Activated T-cell treated with anti-CD3 and anti-CD28 coated beads, Interleukin-2, amount 50 U/mL, for 72 hours (primary cell): ENCODE measurements at places on chromosomes 2 and 18.

- peak; percentile 19 for DNase-seq
These were observed 2.1 kb downstream of the NABP1 start for GRCh38 chr2:191679818-191680600.

DNA sequence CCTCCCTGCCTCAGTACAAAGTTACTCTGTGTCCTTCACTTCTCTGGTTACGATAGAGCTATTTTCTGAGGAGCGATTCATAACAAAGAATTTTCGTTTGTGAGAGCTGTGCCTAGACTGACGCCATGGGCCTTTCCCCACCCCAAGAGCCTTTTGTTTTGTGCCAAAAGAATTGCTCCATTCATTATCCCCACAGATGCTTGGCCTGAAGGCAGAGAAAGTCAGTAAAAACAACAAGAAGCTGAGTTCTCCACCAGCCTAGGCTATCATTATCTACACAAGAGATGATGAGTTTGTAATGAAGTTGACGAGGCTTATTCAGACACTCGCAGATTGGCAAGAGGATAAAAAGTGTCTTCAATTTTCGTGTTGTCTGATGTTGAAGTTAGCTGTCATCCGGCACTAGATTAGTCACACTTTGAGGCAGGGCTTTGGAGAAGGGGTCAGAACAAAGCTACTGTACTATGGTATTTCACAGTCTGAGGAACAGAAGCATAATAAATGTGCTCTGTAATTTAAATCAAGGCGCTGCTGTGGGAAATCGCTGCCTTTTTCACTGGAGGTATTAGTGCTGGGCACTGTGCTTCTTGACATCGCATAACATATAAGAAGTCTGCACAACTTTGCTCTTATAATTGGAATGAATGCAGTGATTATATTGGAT, 278.4 kb upstream of the FIGN start:
- DNase-seq: no peak

GRCh38 chr2:65802298-65802942, 370.0 kb upstream of the SPRED2 start:
- DNase-seq: no peak

DNA sequence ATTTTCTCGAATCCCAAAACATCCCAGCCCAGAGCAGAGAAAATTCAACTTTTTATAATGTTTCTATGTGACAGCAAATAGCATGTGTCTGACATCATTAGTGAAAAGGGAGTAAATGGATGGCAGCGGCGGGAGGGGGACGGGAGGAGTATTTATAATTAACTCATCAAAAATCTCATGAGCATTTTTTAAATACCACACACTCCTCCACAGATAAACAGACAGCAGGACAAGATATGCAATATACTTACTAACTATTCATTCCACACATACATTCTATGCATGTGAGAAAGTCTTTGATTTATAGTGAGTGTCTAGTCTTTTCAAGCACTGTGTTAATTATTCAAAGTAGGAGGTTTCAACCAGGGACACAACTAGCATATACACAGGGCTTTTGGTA, 107.6 kb downstream of the LRP2 start:
- no peak for DNase-seq

- DNase-seq: no peak
These were observed 87.1 kb downstream of the LAMA3 start for GRCh38 chr18:23776306-23776705.

- no peak for DNase-seq
These were observed 144.3 kb downstream of the VAPA start for GRCh38 chr18:10057894-10058791.

DNA sequence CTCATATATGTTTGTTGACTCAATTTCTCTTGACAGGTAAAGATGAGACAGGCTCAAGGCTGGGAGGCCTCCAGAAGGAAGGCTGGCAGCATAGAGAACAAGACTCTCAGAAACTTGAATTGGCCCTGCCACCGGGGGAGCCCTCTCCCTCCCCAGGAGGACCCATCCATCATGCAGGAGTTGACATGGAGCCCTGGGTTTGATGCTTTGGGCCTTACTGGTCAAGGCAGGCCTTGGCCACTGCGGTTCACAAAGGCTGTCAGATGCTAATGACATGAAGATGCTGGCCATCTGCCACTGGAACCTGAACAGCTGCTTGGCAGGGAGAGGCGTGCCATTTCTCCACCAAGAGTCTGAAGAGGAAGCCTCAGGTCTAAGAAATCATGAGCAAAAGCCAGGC, 193.6 kb downstream of the MTCL1 start:
- DNase-seq: no peak

- DNase-seq: no peak
These were observed 38.3 kb downstream of the SRSF7 start for GRCh38 chr2:38712871-38713270.

GRCh38 chr2:84653302-84653701, 137.0 kb downstream of the DNAH6 start:
- no peak for DNase-seq

DNA sequence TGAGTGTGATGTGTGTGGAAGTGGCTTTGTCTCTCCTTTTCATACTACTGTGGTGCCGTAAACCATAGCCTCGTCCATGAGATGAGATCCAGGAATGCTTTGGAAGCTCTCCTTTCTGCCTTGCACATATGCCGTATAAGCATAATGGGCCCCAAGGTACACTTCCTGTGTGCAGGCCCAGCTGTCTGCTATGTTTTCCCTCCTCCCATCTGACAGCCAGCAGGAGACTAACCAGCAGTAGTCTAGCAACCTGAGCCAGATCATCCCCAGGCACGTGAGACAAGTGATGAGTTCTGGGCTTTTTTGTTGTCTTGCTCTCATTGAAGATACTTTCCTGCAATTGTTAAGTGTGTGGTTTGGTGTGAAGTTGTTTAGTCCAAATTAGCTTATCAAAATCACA, 555.5 kb upstream of the LRRTM4 start:
- DNase-seq: no peak

DNA sequence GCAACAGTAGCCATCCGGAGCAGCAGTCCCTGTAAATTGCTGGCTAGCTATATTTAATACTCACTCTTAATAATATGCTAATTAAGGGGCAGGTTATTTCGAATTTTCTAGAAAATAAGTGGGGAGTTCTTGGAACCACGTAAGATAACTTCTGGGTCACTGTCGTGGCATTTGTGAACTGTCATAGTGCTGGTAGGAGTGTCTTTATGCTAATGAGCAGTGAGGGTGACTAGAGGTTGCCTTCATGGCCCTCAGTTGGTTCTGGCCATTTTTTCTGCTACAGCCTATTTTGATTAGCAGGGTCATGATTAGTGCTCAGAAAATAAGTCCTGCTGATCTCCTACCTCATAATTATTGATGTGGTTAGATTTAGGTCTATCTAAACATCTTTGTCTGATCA, 249.9 kb upstream of the RASGRP3 start:
- no peak for DNase-seq

DNA sequence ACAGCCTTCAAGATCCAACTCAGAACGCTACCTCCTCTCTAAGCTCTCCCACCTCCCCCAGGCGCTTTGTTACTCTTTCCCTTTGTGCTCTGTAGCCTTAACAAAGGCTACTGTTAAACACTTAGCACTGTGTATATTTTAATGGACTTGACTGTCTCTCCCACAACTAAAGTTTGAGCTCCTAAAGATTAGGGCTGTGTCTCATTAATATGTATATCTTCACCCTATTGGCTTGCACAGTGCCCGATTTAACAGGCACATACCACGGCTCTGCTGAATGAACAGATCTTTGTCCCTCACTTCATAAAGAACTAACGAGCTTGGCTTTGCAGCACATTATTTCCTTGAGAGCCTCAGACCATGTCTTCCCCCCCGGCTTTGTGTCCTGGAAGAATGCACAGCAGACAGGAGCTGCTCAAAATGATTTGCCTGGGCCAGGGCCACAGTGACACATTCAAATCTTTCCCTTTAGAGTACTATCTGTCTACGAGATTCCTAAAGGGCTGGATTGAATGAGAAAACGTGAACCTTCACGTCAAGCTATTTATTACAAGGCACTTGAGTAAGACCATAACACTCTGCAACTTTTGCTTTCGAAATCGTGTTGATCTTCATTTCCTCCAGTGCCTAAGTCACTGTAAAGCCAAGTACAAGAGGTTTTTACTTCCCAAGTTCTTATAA, 22.1 kb downstream of the ABHD3 start:
- DNase-seq: peak; percentile 15

DNA sequence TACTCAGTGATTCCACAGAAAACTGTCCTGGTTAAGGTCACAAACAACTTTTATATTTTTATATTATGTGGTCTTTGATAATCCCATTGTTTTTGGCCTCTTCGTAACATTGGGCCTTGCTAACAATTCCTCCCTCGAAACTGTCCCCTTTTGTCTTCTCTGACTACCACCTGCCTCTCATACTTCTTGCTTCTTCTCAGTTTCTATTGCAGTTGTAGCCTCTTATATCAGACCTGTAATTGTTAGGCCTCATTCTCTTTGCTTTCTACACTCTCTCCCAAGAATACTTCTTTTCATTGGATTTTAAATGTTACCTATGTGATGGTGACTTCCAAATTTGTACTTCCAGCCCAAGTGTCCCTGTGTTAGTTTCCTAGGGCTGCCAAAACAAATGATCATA, 44.7 kb downstream of the MC4R start:
- no peak for DNase-seq

DNA sequence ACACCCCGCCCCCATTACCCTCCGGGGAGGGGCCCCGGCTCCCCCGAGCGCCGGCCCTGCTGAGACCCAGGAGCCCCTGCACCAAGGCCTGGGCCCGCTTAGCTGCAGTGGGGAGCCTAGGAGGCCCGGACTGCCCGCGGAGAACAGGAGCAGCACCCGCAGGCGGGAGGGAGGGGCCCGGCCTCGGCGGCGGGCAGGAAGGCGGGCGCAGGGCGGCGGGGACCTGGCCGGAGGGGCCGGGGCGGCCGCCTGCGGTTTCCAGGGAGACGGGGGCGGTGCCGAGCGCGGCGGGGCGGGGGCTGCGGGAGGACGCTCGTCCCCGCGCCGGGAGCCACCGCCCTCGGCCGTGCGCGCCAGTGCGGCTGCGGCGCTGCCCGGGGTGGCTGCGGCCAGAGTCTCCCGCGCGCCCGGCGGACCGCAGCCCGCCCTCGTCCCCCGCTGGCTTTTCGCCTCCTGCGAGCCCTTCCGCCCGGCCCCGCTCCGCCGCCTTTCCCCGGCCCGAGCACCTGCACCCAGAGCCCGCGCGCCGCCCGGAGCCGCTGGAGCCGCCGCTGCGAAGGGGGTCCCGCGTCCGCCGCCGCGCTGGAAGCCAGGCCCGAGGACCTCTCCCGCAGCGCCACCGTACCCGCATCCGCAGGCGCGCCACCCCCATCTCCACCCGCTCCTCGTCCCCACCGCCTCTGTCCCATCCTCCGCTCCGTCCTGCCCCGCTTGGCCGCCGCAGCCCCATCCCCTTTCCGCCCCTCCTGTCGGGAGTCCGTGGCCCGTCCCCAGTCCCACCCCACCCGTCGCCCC, 17.2 kb downstream of the GPC1 start:
- peak; percentile 21 for DNase-seq

DNA sequence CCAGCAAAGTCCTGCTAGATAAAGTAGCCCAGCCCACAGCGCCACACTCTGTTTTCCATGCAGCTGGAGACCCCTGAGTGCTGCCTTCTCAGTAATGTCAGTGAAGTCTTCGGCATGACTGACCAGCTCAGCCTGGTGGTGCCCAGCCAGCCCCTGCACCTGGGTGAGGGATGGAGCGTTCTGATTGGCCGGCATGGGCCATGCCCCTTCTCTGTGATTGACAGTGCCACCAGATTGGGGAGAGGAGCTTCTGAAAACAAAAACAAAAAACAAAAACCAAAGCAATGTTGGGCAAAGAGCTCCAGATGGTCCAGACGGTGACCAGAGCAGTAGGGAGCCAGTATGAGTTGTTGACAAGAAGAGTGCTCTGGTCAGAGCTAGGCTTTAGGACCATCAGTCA, 122.6 kb downstream of the DYSF start:
- no peak for DNase-seq

DNA sequence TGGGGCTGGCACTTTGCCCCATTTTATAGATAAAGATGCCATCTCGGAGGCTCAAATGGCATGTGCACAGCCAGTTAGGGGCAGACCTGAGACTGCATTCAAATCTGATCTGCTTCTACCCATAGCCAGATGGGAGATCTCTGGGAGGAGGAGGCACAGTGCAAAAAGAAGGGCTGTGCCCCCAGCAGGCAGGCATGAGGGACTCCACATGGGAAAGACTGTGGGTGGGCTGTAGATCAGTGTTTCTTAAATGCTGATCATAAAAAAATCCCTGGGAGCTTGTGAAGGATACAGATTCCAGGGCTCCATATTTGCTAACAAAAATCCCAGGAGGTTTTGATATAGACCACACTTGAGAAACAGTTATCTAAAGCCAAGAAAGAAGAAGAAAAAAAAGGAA, 15.2 kb downstream of the PAX8 start:
- no peak for DNase-seq

GRCh38 chr2:37125416-37125815, 31.4 kb downstream of the EIF2AK2 start:
- no peak for DNase-seq

GRCh38 chr18:5879479-5879882, 15.8 kb downstream of the TMEM200C start:
- no peak for DNase-seq

GRCh38 chr2:29014811-29015421, 33.8 kb downstream of the TOGARAM2 start:
- peak; percentile 76 for DNase-seq

DNA sequence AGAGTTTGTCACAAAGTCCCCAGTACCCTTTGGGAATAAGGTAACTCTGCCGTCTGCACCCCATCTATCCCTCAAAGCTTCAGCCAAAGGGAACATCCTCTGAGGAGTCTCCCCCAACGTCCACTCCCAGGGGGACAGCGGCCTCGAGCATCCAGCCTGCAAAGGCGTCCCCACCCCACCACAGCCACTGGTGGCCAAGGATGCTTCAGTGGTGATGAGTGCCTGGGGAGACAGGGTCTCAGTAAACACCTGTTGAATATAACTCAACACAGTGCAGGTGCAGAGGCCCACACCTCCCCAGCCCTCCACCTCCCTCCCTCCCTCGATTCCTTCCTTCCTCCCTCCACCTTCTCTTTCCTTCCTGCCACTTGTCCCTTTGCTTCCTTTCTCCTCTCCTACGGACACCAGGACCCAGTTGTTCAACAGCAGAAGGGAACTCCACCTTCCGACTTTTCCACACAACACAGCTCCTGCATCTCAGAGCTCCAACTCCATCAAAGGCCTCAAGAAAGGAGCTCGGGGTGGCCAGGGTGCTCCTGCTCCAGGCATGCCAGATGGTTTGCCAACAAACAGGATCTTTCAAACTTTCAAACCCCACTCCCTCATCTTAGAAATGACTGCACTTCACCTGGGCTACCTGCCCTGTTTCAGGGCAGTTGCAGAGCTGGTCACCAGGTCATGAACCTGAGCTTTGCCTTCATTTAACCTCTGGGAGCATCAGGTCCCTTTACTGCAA, 87.8 kb upstream of the SNTG2 start:
- no peak for DNase-seq
